ENCODE measurements at places on chromosomes 1 and 21.
A peak's percentile ranks its signal among the peaks of the same experiment; 100 is the strongest.

DNA sequence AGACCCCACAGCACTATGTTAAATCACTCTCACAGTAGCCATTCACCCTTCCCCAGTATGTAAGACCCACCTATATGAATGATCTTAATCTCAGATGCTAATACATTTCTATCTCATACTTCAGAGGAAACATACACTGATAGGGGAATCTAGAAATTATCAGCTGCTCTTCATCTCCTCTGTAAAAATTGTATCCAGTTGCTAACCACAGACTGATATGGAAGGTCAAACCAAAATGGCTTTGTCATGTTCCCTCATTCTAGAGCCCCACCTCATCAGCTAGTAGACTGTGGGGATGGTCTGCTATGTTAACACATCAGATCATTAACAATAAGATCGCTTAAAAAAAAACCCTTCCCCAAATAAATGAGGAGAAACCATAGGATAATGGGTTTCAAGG lies 71.7 kb downstream of the UBR4 start:
- DNase-seq: no peak

GRCh38 chr1:154547105-154547732 lies 11.2 kb downstream of the UBE2Q1 start:
- DNase-seq: no peak

DNA sequence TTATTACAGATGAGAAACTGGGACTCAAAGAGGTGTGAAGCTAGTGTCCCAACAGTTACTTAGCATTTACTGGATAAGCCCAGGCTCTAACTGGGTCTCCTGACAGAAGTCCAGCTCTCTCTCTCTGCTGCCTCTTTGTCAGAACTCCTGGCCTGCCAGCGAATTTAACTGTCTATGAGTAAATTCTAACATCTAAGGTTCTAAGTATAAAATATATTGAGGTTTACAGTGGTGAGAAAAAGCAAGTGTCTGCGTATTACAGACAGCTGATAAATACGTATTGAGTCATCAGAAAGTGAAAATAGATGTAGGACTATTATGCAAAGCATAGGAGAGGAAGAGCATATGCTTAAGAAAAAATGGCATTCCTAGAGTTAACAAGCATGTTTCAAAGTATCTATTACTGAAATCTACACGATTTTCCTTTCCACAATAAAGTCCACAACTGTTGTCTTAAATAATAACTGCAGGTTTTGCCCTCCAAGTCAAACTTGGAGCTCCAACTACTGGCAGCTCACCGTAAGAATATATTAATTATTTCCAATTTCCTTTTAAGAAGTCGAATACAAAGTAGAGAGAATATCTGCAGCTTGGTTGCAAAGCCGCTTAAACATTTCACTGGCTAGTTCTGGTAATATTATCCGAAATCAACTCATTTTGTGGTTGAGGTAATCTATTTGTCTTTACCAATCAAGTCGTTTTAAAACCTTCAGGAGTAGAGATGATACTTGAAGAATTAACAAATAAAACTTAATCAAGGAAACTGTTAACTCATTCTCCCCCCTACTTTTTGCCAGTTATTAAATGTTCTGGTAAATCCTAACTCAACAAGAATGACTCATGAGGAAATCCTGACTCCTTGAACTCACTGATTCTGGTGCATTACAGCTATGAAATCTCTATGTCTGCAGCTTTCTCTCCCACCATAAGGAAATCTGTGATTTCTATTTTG lies 1.4 kb upstream of the RGS2 start:
- no peak for DNase-seq

DNA sequence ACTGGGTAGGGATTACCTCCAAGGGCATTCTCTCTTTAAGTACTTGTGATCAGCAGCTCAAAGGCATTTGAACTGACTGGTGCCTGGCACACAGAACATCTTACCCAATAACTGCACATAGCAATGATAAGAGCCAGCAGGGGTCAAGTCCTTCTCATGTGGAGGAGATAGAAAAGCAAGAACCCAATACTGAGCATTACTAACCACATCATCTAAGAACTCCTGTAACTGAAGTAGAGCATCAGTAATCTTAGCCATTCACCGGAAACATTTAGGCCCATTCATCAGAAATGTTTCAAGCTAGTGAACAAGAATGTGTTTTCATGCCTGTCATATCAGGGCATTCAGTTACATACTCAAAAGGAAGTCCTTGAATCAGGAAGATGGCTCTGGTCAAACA lies 33.6 kb upstream of the THEM4 start:
- no peak for DNase-seq

DNA sequence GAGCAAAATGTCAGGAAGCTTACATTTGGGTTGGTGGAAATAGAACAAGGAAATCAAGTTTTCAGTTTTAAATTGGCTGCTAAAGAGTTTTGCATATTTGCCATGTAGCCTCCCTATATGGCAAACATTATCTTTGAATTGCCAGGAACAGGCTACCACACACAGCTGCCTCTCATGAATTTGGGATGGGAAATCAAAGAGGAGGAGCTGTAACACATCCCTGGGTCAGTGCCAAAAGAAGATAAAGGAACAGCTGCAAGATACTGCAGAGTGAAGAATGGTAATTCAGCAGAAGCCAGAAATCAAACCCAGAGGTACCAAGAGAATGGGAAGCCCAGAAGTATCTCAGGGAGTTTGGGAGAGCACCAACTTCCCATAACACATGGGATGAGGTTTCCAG lies 18.6 kb upstream of the RASAL2 start:
- no peak for DNase-seq

GRCh38 chr1:89631816-89632656 lies 884 bp upstream of the LRRC8C start:
- DNase-seq: no peak

DNA sequence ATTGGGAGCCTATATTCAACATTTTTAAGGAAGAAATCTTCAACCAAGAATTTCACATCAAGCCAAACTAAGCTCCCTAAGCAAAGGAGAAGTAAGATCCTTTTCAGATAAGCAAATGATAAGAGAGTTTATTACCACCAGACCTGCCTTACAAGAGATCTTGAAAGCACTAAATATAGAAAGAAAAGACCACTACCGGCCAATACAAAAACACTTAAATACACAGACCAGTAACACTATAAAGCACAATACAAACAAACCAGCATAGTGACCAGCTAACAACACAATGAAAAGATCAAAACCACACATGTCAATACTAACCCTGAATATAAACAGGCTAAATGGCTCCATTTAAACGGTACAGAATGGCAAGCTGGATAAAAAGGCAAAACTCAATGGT lies 165.4 kb downstream of the MRPL39 start:
- DNase-seq: no peak

DNA sequence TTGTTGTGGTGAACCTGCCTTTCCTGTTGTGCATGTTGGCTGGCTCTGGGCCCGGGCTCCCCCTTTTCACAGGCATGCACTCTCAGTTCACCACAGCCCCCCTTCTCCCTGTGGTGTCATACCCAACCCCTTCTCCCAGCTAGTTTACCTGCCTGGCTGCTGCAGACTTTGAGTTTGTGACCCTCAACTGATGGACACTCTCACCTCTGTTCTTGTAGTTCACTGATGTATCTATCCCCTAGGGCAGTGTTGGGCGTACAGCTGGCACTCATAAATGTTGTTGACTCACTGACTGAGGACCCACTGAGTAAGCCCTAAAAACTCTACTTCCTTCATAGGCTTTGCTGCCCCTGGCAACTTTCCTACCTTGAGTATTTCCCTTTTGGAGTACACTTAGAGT lies 54.9 kb downstream of the WDR64 start:
- no peak for DNase-seq

DNA sequence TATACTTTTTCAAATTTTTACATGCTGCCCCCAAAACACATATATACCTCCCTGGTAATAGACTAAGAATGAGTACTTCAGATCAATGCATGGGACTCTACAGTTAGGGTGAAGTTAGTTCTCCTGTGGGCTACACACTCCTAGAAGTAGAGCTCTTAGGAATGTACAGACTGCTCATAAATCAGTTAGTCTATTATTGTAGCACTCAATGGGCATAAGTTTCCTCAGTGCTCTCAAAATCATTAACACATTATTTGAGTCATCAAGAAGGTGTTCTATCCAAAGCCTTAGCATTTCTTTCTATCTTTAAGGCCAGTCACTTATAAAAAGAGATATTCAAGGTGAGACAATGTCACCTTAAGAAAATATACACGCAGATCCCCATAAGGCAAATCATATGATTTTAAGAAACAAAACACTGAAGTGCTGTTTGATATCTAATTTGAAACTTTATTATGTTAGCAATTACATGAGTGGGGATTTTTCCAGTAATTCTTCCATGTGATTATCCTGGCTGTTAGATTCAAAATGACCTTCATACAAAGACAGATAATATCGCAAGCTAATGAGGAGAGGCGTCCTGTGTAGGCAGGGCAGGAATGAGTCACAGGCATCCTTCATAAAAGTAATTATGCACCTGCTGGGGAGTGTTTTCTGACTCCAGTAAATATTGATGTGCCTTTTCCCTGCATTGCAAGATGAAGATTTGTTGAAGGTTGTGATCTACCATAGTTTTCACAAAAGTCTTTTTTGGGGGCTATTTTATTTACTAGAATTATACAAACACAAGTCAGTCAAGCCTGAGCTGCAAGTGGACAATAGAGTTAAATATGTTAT lies 167.2 kb upstream of the ATP1B1 start:
- DNase-seq: no peak

DNA sequence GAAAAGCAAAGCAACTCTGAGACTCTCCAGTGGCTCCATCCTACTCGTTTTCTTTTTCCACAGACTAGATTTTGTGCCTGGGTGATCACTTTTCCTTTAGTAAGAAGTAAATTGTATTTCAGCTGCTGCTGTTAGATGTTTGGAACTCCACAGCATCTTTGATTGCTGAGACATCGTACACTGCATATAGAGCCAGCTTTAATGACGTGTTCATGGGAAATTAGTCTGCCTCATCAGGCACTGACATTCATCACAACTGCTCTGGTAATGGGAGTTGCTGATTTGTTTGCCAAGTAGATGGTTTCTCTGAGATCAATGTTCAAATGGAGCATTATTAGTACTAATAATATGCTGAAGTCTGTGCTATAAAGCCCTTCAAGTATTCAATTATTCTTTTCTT lies 573.8 kb upstream of the NR5A2 start:
- DNase-seq: no peak

GRCh38 chr1:114976891-114977290 lies 52.7 kb upstream of the TSHB start:
- DNase-seq: no peak

DNA sequence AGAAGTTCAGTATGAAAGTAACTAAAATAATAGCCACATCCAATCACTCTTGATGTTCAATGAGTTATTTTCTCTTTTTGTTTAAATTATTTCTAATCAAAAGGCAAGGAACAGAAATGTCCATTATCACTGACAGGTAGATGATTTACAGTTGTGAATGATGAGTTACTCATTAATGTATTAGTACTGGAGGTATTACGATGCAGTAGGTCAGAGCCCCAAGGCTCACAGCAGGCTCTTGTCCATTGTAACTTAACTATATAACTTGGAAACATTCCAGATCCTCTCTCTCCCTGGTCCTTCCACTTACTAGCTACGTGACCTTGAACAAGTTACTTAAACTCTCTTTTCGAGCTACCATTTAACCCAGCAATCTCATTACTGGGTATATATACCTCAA lies 39.5 kb downstream of the CRB1 start:
- DNase-seq: no peak

GRCh38 chr1:18198260-18198659 lies 90.7 kb downstream of the IGSF21 start:
- DNase-seq: no peak

- peak; percentile 32 for DNase-seq
Measured at GRCh38 chr1:40901886-40902852, 40.0 kb upstream of the CITED4 start.

GRCh38 chr1:32496127-32496526 lies 31.3 kb downstream of the ZBTB8B start:
- no peak for DNase-seq

DNA sequence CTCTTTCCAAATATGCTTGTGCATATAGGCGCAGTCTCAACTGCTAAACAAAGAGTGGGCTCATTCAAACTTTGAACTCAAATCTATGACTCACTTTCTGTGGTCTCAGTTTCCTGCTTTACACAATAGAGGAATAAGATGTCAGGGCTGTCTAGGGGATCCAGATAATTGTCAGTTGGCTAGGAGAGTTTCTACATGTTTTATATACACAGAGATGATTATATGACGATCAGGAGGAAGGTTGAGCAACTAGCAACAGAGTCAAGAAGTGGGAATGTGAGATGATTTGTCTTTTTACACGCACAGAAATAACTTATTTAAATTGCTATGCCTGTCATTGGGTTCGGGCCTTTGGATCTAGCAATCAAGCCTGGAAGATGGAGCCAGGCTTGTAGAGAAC lies 299.4 kb upstream of the LYPLAL1 start:
- DNase-seq: no peak
